ENCODE measurements at places on chromosomes 7 and 10.

DNA sequence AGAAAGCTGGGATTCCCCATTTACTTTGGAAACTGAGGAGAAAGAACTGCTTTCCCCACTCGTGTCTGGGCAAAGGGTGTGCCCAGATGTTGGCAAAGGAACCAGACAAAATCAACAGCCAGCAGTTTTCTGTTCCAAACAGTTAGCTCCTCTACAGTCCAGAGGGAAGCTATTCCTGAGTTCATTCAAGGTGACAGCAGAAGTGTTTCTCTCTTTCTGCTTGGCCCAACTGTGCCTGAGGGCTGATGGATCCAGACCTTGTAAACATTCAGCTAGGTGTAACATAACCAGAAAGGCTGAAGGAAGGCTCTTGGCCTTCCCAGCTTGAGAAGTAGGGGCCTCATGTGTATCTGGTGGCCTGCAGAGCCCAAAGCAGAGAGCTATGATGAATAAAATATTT is 7.0 kb upstream of the ALDH18A1 start:
- no peak for DNase-seq
- no peak overlapping the region for H3K4me3 ChIP-seq
- H3K27ac ChIP-seq = no peak overlapping the region
- H3K4me1 ChIP-seq = no peaks in the 10 kb centered on the region
- H3K36me3 ChIP-seq = no peaks in the 10 kb centered on the region

- H3K4me3 ChIP-seq = no peak overlapping the region
- DNase-seq = no peak
- no peak overlapping the region for H3K27ac ChIP-seq
- peaks cover 48% of the 10 kb centered on the region for H3K4me1 ChIP-seq
- no peaks in the 10 kb centered on the region for H3K27me3 ChIP-seq
Measured at GRCh38 chr10:131933016-131933695, 32.3 kb downstream of the PPP2R2D start.

- DNase-seq = peak; percentile 10
- peaks cover 10% of the 10 kb centered on the region for H3K27me3 ChIP-seq
Measured at GRCh38 chr7:108146070-108146842, 16.1 kb upstream of the LAMB4 start.

DNA sequence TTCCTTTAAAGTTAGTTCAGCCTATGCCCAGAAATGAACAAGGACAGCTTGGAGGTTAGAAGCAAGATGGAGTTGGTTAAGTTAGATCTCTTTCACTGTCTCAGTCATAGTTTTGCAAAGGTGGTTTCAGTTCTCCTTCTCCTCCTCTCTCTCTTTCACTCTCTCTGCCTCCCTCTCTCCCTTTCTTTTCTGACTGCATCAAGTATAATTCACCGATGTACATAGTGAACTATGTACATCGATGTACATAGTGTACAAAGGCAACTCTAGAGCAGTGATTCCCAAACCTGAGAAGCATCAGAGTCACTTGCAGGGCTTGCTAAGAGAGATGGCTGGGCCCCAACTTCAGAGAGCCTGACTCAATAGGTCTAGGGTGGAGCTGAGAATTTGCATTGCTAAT is 1259.7 kb downstream of the TYW1 start:
- no peaks in the 10 kb centered on the region for H3K4me1 ChIP-seq
- no peak overlapping the region for H3K4me3 ChIP-seq
- no peak for DNase-seq
- H3K27ac ChIP-seq = no peak overlapping the region

DNA sequence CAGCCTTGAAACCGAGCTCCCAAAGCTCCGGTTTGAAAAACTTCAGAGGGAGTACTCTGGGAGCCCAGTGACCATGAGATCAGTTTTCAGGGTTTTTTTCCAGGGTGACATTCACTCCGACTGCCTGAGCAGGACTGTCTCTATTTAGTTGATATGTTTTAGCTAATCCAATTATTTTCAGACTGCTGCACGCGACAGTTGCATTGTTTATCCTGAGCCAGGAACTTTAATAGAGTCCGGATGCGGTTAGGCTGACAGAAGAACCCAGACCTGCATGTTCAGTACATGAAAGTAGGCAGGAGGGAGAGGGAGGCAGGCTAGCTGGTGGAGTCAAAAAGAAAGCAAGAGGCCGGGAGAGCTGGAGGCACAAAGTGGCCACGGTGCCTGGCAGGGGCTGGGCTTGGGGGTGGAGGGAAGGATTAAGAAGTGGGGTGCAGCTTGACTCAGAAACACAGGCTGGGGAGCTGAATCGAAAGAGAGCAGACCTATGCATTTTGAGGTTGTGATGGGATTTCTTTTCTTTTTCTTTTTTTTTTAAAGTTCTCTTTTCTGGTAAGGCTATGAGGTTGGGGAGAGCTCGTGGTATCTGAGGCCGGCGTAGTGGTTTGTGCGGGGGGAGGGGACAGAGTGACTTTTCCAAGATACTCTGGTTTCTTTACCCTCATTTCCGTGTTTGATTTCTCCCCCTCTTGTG is 5.7 kb downstream of the GATA3 start:
- H3K4me3 ChIP-seq = peak overlapping the region; percentile 98
- peaks cover 82% of the 10 kb centered on the region for H3K4me1 ChIP-seq
- DNase-seq = peak; percentile 54
- H3K36me3 ChIP-seq = peaks cover 86% of the 10 kb centered on the region

GRCh38 chr10:79107736-79108264 is 39.0 kb downstream of the ZMIZ1 start:
- no peak overlapping the region for H3K4me3 ChIP-seq
- H3K27me3 ChIP-seq = no peaks in the 10 kb centered on the region
- H3K4me1 ChIP-seq = peaks cover 20% of the 10 kb centered on the region
- DNase-seq = no peak
- peaks cover 2% of the 10 kb centered on the region for H3K36me3 ChIP-seq

GRCh38 chr10:88070080-88070880 is 206.9 kb downstream of the PTEN start:
- H3K27ac ChIP-seq = no peak overlapping the region
- DNase-seq = no peak
- no peak overlapping the region for H3K4me3 ChIP-seq
- no peaks in the 10 kb centered on the region for H3K27me3 ChIP-seq
- peaks cover 26% of the 10 kb centered on the region for H3K4me1 ChIP-seq

DNA sequence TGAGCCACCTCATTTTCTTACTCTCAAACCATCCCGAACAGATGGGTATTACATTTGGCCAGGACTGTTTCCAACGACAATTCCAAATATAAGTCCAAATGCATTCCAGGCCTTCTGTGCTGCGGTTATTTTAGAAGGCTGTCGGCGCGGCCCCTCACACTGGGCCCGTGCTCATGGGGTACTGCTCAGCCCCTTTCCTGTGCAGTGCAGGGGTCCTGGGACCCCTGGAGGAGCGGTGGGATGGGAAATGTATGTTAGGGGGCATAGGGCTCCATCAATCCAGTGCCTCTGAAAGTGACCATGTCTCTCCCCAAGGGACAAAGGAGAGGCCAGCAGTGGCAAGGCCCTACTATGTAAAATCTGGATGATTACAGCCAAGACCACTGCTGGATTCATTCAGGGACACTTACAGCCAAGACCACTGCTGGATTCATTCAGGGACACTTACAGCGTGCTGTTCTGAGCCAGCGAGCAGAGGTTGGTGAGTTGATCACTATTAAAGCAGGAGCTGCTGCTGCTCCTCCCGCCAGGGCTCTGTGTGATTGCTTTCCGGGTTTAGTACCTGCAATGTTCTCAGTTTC is 66.3 kb downstream of the CHST15 start:
- no peak overlapping the region for H3K27ac ChIP-seq
- H3K4me3 ChIP-seq = no peak overlapping the region
- DNase-seq = no peak
- H3K4me1 ChIP-seq = no peaks in the 10 kb centered on the region
- H3K27me3 ChIP-seq = peaks cover 64% of the 10 kb centered on the region

- DNase-seq = no peak
- peaks cover 4% of the 10 kb centered on the region for H3K4me1 ChIP-seq
- H3K36me3 ChIP-seq = peaks cover 7% of the 10 kb centered on the region
- H3K4me3 ChIP-seq = no peak overlapping the region
- H3K27me3 ChIP-seq = no peaks in the 10 kb centered on the region
Measured at GRCh38 chr7:135407884-135408283, 102.0 kb downstream of the CNOT4 start.

- no peak overlapping the region for H3K4me3 ChIP-seq
- DNase-seq = no peak
- no peaks in the 10 kb centered on the region for H3K4me1 ChIP-seq
- no peak overlapping the region for H3K27ac ChIP-seq
- H3K36me3 ChIP-seq = peaks cover 2% of the 10 kb centered on the region
Measured at GRCh38 chr7:80588591-80588990, 49.9 kb upstream of the CD36 start.

DNA sequence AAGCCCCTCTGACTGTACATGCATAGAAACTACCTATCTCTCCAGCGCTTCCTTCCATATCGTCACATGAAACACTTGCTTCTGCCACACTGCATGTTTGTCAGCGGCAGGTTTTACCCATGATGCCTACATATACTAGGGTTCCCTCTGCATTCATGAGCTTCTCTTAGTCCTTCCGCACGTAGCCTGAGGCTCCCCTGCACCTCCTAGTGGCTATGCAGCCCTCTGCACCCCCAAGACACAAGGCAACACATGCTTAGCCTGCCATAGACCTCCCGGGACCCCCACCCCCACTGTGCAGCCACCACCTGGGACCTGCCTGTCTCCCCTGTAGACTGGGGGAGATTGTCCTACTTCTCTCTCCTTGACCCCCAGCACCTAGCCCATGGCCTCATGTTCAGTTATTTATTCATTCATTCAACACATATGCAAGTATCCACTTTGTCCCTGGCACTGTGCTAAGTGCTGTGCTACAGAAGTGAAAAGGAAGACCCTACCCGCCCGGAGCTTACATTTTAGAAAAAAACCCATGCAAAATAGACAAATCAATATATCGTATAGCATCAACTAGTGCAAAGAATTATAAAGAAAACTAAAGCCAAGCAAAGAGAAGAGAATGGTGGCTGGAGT is 23.5 kb downstream of the TMEM273 start:
- H3K27ac ChIP-seq = peak overlapping the region; percentile 54
- peaks cover 11% of the 10 kb centered on the region for H3K4me1 ChIP-seq
- peaks cover 5% of the 10 kb centered on the region for H3K36me3 ChIP-seq
- no peak overlapping the region for H3K4me3 ChIP-seq

DNA sequence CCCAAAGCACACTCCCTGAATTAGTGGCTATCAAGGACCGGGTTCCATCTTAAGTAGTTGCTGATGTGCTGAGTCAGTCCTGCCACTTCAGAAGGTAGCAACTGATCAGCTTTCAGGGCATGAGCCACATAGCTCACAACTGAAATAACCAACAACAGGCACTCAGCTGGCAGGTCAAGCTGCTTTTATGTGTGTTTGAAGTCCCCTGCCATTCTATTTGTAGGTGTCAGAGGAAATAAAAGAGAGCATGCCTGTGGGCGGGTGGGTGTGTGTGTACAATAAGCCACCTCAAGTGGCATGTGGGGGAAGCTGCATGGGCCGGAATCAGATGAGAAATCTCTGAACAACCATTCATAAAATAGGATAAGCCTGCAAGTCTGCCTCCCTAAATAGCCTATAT is 114.3 kb upstream of the YAE1 start:
- no peaks in the 10 kb centered on the region for H3K4me1 ChIP-seq
- H3K27ac ChIP-seq = no peak overlapping the region
- no peak overlapping the region for H3K4me3 ChIP-seq
- peaks cover 50% of the 10 kb centered on the region for H3K27me3 ChIP-seq

GRCh38 chr10:31789555-31789954 is 139.1 kb downstream of the ARHGAP12 start:
- H3K27me3 ChIP-seq = peaks cover 10% of the 10 kb centered on the region
- no peak for DNase-seq
- no peaks in the 10 kb centered on the region for H3K4me1 ChIP-seq
- H3K4me3 ChIP-seq = no peak overlapping the region
- H3K27ac ChIP-seq = peak overlapping the region; percentile 88

DNA sequence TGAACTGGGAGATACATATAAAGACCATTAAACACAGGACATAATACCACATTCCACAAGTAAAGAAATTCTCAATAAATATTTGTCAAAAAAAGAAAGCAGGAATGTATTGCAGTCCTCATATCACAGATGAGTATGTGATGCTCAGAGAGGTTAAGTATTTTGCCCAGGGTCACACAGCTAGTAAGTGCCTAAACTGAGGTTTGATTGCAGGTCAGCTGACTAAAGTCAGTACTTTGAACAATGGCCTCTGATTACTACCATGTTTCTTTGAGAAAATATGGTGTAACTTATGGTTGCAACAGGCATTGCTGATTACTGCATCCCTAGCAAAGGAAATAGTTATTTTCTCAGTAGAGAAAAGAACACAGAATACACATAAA is 267.1 kb downstream of the ELMO1 start:
- no peak for DNase-seq
- H3K36me3 ChIP-seq = peaks cover 5% of the 10 kb centered on the region
- H3K27ac ChIP-seq = no peak overlapping the region
- H3K27me3 ChIP-seq = no peaks in the 10 kb centered on the region
- H3K4me1 ChIP-seq = no peaks in the 10 kb centered on the region
- no peak overlapping the region for H3K4me3 ChIP-seq

DNA sequence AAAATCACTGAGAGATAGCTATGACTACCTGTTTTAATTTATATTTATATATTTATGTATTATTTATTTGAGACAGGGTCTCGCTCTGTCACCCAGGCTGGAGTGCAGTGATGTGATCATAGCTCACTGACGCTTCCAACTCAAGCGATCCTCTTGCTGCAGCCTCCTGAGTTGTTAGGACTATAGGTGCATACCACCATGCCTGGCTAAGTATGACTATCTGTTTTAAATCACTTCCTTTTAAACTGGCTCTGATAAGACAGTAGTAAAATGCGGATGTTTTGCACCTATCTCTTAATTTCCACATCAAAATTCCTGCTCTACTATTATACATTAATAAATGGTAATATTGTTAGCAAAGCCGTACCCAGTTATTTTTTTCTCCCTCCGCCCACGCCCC is 41.8 kb downstream of the DNMBP start:
- no peak for DNase-seq
- H3K27me3 ChIP-seq = no peaks in the 10 kb centered on the region
- no peaks in the 10 kb centered on the region for H3K4me1 ChIP-seq
- H3K36me3 ChIP-seq = peaks cover 9% of the 10 kb centered on the region

DNA sequence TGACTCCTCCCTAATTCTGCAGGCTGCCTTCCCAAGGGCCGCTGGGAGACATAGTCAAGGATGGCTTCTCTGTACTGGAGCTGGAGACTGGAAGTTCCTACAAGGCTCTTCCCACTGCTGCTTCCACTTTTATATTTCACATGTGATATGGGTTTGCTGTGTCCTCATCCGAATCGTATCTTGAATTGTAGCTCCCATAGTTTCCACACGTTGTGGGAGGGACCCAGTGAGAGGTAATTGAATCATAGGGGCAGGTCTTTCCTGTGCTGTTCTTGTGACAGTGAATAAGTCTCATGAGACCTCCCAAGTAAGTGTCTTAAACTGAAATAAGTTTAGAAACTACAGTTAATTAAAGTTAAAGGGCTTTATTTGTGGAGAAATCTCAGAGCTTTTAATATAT is 47.0 kb upstream of the BICC1 start:
- no peaks in the 10 kb centered on the region for H3K4me1 ChIP-seq
- peaks cover 39% of the 10 kb centered on the region for H3K27me3 ChIP-seq
- H3K27ac ChIP-seq = no peak overlapping the region
- DNase-seq = no peak
- H3K4me3 ChIP-seq = no peak overlapping the region
